ENCODE measurements at places on chromosomes 3 and 15. TPM values are rescaled to one million over a fixed set of nuclear protein-coding genes. Genes with fewer than 3 reads are reported as not detected.

GRCh38 chr15:25803541-25803940, 59.6 kb downstream of the ATP10A start:
- H3K27ac ChIP-seq = no peak overlapping the region
- H3K4me1 ChIP-seq = peaks cover 4% of the 10 kb centered on the region
- no peaks in the 10 kb centered on the region for H3K27me3 ChIP-seq
- DNase-seq = no peak

- H3K4me1 ChIP-seq = no peaks in the 10 kb centered on the region
- H3K27ac ChIP-seq = no peak overlapping the region
- H3K36me3 ChIP-seq = no peaks in the 10 kb centered on the region
- H3K27me3 ChIP-seq = no peaks in the 10 kb centered on the region
- no peak overlapping the region for H3K4me3 ChIP-seq
These were observed 288.8 kb downstream of the CNTN6 start for GRCh38 chr3:1381647-1382036.

- no peak overlapping the region for H3K4me3 ChIP-seq
- H3K27me3 ChIP-seq = no peaks in the 10 kb centered on the region
- DNase-seq = peak; percentile 23
- H3K4me1 ChIP-seq = peaks cover 2% of the 10 kb centered on the region
- no peaks in the 10 kb centered on the region for H3K36me3 ChIP-seq
These were observed 95.7 kb downstream of the VGLL3 start for GRCh38 chr3:86895202-86895601.

DNA sequence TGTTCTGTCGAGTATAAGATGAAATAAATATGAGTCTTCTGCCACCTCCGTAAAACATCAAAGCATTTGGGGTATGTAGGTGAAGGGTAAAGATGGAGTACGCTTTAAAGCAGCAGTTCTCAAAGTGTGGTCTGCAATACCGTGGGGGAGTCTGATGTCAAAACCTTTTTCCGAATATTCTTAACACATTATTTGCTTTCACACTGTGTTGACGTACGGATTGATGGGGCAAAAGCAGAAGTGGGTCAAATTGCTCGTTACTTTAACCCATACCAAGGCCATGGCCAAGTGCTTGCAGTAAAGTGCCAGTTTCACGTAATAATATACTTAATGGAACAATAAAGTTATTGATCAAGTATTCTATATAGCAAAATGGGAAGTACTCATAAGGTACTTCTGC, 36.3 kb downstream of the PAK2 start:
- peaks cover 12% of the 10 kb centered on the region for H3K4me1 ChIP-seq
- no peak for DNase-seq
- H3K4me3 ChIP-seq = no peak overlapping the region
- H3K36me3 ChIP-seq = peaks cover 4% of the 10 kb centered on the region
- no peaks in the 10 kb centered on the region for H3K27me3 ChIP-seq
- no peak overlapping the region for H3K27ac ChIP-seq

DNA sequence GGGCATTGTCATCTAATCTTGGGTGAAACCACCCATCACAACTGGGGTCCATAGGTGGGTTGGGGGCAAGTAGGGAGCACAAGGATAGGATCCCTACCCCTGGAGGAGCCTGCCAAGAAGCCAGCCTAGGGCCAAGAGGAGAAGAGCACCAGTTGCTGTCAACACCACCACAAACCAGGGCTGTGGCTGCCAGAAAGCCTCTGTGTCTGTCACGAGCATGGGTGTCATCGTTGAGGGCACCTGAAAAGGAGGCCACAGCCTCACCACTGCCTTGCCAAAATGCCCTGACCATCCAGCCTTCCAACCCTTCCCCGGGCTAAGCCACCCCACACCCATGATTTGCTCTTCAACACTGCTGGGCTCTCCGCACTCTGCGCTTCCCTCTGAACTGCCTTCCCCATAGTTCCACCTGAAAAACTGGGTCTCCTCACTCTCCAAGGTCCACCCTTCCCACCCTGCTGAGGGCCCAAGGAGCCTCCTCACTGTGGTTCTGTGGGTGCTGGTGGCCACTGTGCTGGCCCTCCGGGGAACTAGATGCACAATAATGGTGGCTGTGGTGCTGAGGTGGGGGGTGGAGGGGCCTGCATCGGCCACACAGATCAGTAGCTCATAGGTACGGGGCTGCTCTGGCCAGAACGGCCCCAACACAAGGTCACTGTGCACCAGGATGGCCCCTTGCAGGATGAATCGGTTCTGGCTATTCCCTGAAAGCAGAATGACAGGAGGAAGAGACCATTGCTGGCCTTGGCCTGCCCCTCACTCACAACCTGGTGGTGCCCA, 6.2 kb upstream of the IP6K1 start:
- H3K4me3 ChIP-seq = no peak overlapping the region
- no peak for DNase-seq
- no peaks in the 10 kb centered on the region for H3K36me3 ChIP-seq
- no peaks in the 10 kb centered on the region for H3K4me1 ChIP-seq

DNA sequence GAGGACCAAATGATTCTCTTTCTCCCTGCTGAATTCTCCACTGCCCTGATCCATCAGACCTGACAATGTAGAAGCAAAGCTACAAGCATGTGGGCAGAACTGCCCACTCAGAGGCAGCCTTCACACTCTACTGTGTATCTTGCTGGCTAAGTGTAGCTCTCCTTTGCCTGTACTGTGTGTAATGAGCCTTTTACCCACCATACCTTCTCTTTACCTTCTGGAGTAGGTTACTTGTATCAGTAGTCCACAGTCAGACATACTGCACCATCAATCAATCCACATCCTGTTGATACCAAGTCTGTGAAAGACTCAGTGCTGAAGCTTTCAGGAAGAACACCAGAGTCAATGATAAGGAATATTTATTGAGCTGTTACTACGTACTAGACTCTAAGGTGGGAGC, 440.7 kb upstream of the ARHGEF26 start:
- no peak for DNase-seq
- no peaks in the 10 kb centered on the region for H3K36me3 ChIP-seq
- H3K27ac ChIP-seq = no peak overlapping the region

GRCh38 chr3:101879102-101879501, 29.8 kb downstream of the NFKBIZ start:
- no peak for DNase-seq
- no peaks in the 10 kb centered on the region for H3K27me3 ChIP-seq
- no peak overlapping the region for H3K4me3 ChIP-seq

- no peaks in the 10 kb centered on the region for H3K27me3 ChIP-seq
- H3K4me1 ChIP-seq = no peaks in the 10 kb centered on the region
- no peak overlapping the region for H3K4me3 ChIP-seq
- no peak for DNase-seq
These were observed 5.1 kb downstream of the PATL2 start for GRCh38 chr15:44705986-44706385.

DNA sequence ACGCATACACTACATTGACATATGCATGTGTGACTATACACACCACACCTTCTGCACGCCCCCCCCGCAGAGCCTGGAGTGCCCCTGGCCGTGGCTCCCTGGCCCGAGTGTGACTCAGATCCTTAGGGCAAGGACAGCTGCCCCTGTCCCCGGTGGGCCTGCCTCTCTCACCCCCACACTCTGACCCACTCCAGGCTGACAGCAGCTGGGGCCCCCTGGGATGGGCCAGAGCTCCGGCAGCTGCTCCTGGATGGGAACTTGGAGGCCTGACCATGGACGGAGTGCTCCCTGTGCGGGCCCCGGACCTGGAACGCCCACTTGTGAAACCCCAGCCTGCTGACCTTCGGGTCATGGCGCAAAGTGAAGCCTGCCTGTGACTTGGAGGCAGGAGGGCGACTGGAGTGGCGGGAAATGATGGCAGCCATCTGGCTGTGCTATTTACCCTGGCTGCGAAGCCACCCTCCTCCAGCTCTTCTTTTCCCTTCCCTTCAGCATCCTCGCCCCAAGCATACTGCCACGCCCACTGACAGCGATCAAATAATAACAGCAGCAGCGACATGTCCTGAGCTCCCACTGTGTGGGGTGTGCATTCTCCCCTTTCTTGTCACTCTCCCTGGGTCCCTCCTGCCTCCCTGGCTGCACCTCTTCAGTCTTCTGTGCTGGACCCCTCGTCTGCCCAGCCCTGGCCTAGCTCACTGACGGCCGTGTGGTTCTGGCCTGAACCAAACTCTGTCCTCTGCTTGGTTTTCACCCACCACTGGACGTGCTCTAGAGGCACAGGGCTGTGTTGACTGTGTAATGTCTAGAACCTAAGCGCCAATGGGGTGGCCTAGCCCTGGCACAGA, 90.7 kb upstream of the MEF2A start:
- no peak overlapping the region for H3K4me3 ChIP-seq
- no peaks in the 10 kb centered on the region for H3K27me3 ChIP-seq
- peak overlapping the region; percentile 68 for H3K27ac ChIP-seq
- H3K36me3 ChIP-seq = no peaks in the 10 kb centered on the region

- H3K4me1 ChIP-seq = no peaks in the 10 kb centered on the region
- no peak overlapping the region for H3K4me3 ChIP-seq
- no peaks in the 10 kb centered on the region for H3K36me3 ChIP-seq
- H3K27me3 ChIP-seq = peaks cover 9% of the 10 kb centered on the region
These were observed 259.2 kb downstream of the TJP1 start for GRCh38 chr15:29563112-29563511.

UBA7 gene
- total RNA-seq = 18.6 TPM

CASR gene
- total RNA-seq = not detected

PRR20G gene
- total RNA-seq = not detected

MORC1 gene
- total RNA-seq = not detected

All from IMR-90 (cell line).